Cortex of kidney (tissue), 1 donor: ENCODE measurements at places on chromosomes 3 and 15.

- no peak for DNase-seq
Observed at GRCh38 chr3:41304593-41304992, 105.3 kb downstream of the CTNNB1 start.

DNA sequence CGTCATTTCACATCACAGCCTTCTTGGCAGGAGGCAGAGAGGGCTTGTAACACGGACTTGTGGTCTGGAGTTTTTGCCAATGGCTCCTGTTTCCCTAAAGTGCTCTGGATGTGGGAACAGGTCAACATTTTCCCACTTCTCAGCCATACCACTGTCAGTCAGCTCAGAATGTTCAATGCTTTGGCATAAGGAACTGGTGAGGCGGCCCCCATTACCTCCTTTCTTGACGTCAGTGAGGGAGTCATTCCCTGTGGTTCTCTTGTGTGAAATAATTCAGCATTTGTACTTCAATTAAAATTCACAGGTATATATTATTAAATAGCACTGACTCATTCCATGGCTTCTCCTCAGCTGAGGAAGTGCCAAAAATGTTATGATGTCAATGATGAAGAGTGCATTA lies 167.1 kb downstream of the P3H2 start:
- no peak for DNase-seq

- no peak for DNase-seq
Observed at GRCh38 chr3:57709559-57709958, 16.7 kb upstream of the DENND6A start.

DNA sequence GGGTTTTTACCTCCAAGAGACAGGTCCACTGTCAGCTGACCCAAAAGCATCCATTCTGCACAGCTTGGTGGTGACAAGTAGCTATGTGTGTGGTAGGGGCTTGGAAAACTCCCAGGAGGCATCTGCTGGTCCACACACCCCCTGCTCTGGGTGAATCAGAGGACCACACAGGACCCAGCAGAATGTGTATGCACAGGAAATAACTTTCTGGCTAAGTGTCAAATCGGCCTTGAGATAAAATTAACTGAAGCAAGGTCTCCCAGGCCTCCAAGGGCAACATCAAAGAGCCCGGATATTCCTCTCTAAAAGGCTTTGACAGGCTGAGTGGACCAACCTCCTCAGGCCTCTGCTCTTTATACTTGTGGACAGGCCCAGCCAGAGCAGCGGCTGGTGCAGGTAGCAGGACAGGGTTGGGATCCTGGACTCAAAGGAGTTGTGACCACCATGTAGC lies 66.5 kb downstream of the CTNNB1 start:
- DNase-seq, result no peak

DNA sequence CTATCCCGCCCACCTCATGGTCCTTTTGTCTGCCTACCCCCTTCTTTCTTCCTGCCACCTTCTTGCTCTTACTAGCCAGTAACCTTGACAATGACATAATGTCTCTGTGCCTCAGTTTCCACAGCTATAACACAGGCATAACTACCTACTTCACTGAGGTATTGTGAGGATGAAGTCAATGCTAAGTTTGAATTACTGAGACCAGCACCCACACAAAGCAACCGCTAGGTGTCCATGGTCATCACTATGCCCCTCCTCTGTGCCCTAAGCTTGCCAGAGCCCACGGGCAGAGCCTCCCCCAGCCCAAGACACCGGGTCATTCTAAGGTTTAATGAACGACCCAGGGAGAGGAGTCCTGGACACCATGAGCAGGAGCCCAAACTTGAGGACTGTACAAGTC lies 101.6 kb downstream of the OXNAD1 start:
- no peak for DNase-seq

DNA sequence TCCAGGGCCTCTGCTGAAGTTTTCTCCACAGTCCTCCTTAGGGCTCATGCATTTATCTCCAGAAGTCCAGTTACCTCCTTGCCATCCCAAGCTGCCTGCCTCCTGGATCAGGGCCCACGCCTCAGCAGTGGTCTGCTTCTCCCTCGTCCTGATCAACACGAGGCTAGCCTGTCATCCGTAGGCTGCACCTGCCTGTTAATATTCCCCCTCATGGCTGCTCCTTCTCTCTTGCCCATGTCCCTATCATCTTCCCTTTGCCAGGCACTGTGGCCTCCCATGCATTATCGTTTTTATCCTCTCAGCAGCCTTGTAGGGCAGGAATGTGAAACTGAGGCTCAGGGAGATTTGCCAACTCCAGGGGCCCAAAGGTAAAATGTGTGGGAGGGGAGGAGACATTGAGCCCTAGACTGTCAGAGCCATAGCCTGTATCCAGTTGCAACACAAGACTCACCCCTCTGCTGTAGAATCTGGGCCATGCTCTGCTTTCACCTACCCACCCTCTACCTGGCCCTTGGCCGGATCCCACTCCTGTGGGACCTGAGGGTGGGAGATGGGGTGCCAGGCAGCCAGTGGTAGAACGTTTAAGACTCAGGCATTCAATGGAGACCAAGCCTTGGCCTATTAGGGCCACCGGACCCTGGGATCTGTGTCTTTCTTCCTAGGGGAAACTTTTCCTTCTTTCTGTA lies 4.6 kb downstream of the GRM2 start:
- no peak for DNase-seq

- DNase-seq, result no peak
Observed at GRCh38 chr3:166560253-166560652, 723.0 kb upstream of the BCHE start.
